ENCODE measurements at places on chromosomes 1 and 21. TPM values are rescaled to one million over a fixed set of nuclear protein-coding genes. Genes with fewer than 3 reads are reported as not detected.

GRCh38 chr1:15469361-15469760, 6.5 kb upstream of the CELA2B start:
- no peak for DNase-seq

GRCh38 chr21:34911360-34911759, 137.7 kb downstream of the RUNX1 start:
- DNase-seq, result no peak

The C1orf35 gene
- 15.3 TPM for total RNA-seq

DNA sequence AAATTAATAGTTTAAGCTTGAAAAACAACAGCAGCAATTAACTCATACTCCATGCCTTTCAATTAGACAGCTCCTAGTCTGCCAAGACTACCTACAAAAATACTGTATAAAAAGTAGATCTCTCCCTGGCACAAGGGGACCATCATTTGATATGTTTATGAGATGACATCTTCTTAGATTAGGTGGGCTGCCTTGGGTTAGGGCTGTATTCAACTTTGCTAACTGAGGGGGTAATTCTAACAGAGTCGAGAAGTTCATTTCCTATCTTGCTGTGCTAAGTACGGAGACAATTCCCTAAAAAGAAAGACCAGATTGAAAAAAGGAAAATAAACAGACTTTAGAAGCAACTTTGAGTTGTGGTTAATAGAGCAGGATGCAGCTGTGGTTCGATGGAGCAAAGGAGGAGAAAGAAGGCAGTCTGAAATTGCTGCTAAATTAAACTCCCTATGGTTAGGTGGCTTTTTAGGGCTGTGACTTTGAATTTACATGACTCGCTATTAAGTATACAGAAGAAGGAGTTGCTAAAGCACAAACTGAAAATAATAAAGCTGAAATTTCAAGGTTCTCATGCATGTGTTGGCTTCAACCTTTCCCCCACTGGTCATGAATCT, 75.4 kb downstream of the CDC7 start:
- DNase-seq, result no peak

- DNase-seq, result no peak
Measured at GRCh38 chr1:179353546-179353945, 12.2 kb upstream of the AXDND1 start.

DNA sequence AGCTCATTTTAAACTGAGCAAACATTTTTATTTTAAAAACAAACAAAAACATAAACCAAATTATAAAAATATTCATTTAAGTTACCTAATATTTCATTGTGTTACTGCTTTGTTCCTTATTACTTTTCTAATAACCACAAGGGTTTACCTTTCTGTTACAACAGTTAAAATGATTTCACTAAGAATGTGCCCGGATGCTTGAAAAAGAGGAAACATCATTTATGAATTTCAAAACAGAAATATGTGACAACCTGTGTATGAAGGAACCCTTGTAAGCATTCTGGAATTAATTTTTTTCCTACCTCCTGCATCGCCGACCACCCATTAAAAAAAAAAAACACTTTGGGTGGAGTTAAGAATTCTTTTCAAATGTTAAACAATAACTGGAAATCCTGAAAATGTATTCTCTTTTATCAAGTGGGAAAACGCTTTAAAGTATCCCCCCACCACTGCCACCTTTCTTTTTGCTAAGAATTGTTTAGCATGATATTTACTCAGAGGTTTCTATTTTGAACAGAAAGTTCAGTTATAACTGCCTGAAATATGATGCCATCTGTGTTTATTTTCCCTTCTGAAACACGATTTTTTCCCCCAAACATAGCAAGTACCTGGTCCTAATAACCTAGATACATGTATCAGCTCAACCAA, 9.1 kb downstream of the CYYR1 start:
- DNase-seq, result no peak

The PPM1J gene
- total RNA-seq, result 5.5 TPM

DNA sequence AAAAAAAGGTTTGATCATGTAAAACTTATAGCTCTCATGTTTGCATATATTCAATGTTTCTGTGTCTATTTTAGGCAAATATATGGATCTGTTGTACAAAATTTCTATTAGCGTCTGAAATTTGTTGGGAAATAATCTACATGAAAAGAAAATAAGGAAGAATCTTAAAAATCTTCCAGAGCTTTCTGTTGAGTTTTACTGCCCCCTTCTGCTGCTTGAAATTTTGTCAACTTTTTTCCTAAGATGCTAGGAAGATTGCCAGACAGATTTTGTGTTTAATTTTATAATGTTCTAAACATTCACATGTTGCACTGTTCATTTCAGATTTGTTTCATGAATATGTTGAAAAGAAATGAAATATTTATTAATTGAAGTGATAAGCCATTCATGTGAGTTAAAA, 2.5 kb upstream of the PTGS2 start:
- no peak for DNase-seq

DNA sequence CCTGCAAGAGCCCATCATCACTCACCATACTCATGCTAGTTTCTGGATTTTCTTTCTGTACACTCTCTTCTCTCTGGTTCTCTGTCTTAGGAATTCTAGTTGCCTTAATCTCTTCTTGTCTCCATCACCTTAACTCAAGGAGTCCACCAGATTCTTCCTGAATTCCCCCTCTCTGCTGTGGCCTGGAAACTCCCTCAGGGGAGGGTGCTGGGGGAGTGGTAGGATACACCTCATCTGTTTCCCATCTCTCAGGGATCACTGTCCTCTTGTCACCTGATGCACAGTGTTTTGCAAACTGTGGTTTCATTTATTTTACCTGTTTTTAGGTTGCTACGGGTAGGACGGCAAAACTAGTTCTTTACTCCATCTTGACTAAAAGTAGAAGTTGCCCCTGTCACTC, 6.6 kb upstream of the GNG12 start:
- DNase-seq, result no peak
